ENCODE measurements at places on chromosomes 3 and 15. TPM values are rescaled to one million over a fixed set of nuclear protein-coding genes. Genes with fewer than 3 reads are reported as not detected.

Gene CFAP100
- total RNA-seq: not detected

Gene RARRES1
- total RNA-seq: 0.71 TPM

- H3K4me1 ChIP-seq: no peaks in the 10 kb centered on the region
- DNase-seq: no peak
- no peaks in the 10 kb centered on the region for H3K36me3 ChIP-seq
- no peak overlapping the region for H3K27ac ChIP-seq
- no peaks in the 10 kb centered on the region for H3K27me3 ChIP-seq
- no peak overlapping the region for H3K4me3 ChIP-seq
Observed at GRCh38 chr15:25882466-25882865, 19.3 kb upstream of the ATP10A start.

DNA sequence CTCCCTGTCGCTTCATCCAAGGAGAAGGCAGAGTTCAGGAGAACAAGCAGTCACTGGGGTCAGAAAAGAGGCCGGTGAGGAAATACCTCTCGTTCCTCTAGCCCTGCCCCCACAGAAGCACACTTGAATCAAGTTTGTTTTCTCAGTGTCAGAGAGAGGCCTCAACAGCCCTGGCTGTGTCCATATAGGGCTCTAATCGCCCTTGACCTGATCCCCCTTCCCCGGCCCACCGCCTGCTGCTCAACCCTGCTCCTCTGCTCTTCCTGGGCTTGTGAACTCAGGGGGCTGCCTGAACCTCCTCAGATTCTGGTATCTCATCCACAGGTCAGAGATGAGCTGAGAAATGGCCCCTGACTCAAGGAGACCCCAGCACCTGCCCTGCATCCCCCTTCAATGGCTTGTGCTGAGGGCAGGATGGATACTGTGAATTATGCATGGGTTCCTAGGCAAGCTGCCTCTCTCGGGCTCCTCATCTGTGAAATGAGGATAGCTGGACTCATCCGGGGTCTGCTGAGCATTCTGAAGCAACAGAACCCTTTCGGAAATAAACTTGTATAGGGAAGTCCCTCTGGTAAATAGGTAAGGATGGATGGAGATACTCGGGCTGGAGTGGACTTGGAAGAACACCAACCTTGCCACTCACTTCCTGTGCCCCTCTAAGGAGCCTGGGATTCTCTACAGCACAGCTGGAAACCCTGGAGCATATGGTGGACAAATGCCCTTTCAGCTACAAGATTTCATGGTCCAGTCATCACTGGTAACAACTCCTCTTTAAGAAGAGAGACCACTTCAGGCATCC lies 147.5 kb downstream of the STT3B start:
- DNase-seq: no peak
- 0 out of 2 replicates have a peak, but pooled peaks cover 3% of the 10 kb centered on the region for H3K4me1 ChIP-seq
- H3K27ac ChIP-seq: no peak overlapping the region
- H3K27me3 ChIP-seq: no peaks in the 10 kb centered on the region

Gene AZI2
- 36.1 TPM for total RNA-seq

Gene MCF2L2
- total RNA-seq: 13.7 TPM

GRCh38 chr3:10358309-10358980 lies 37.5 kb upstream of the SEC13 start:
- H3K27me3 ChIP-seq: no peaks in the 10 kb centered on the region
- no peaks in the 10 kb centered on the region for H3K36me3 ChIP-seq
- H3K4me3 ChIP-seq: no peak overlapping the region
- H3K27ac ChIP-seq: no peak overlapping the region

GRCh38 chr3:176633511-176633910 lies 563.8 kb downstream of the TBL1XR1 start:
- H3K4me1 ChIP-seq: no peaks in the 10 kb centered on the region
- no peak for DNase-seq
- H3K36me3 ChIP-seq: no peaks in the 10 kb centered on the region

Gene ACOX2
- total RNA-seq: 3.1 TPM

Gene PPM1L
- total RNA-seq: 17.3 TPM

DNA sequence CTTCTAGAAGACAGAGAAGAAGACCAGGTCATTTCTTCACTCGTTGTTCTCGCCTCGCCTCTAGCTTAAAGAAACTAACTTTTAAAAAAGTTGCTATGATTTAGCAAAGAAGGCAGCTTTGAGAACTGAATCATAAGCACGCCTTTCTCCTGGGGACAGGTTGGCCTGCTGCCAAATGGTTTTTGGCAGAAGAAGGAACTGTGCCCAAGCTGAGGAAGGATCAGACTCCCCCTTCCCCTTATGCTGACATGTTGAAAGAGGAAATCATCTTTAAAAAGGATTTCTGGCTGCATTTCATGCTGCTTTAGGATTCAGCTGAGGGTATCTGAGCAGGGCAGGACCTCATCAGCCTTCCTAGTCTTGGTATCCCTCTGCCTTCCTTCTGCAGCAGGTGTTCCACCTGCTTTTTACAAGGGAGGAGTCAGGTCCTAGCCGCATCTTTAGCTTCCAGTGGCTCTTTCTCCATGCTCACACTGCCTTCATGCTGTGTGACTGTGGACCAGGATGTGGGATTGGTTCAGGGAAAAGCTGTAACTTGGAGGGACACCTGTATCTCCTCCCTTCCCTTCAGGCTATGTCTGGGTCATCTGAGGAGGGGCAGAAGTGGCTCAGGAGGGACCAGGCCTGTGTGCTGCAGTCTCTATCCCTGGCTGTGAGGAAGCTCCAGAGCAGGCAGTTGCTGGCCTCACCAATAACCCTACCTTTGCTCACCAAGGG lies 34.1 kb upstream of the HACD2 start:
- no peaks in the 10 kb centered on the region for H3K4me1 ChIP-seq
- DNase-seq: no peak
- no peaks in the 10 kb centered on the region for H3K36me3 ChIP-seq
- no peaks in the 10 kb centered on the region for H3K27me3 ChIP-seq
- H3K27ac ChIP-seq: no peak overlapping the region

DNA sequence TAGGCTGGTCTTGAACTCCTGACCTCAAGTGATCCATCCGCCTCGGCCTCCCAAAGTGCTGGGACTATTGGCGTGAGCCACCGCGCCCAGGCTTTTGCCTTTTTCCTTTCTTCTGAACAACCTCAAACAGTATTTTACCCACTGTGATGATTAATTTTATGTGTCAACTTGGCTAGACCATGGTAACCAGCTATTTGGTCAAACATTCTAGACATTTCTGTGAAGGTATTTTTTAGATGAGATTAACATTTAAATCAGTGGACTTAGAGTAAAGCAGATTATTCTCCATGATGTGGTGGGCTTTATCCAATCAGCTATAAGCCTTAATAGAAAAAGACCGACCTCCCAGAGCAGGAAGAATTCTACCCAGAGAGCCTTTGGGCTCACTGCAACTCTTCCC lies 6.0 kb downstream of the SPATA12 start:
- H3K4me1 ChIP-seq: peaks cover 3% of the 10 kb centered on the region
- no peak overlapping the region for H3K27ac ChIP-seq
- DNase-seq: no peak
- H3K4me3 ChIP-seq: no peak overlapping the region
- no peaks in the 10 kb centered on the region for H3K27me3 ChIP-seq
- H3K36me3 ChIP-seq: no peaks in the 10 kb centered on the region

GRCh38 chr3:179666030-179666429 lies 13.2 kb downstream of the USP13 start:
- DNase-seq: no peak
- H3K4me1 ChIP-seq: peaks cover 13% of the 10 kb centered on the region
- H3K27ac ChIP-seq: no peak overlapping the region
- no peaks in the 10 kb centered on the region for H3K36me3 ChIP-seq

All from H1 (cell line).